M059J (cell line): ENCODE measurements at places on chromosomes 2 and 18. TPM values are rescaled to one million over a fixed set of nuclear protein-coding genes. Genes with fewer than 3 reads are reported as not detected.

DNA sequence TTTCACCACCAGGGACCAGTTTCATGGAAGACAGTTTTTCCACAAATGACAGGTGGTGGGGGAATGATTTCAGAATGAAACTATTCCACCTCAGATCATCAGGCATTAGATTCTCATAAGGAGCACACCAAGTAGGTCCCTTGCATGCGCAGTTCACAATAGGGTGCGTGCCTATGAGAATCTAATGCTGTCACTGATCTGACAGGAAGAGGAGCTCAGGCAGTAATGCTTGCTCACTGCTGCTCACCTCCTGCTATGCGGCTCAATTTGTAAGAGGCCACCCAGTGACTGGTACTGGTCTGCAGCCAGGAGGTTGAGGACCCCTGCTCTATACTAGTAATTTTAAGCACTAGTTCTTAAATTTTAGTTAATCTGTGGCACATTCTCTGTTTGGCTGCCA is 107.8 kb downstream of the IKZF2 start:
- no peak for DNase-seq

DNA sequence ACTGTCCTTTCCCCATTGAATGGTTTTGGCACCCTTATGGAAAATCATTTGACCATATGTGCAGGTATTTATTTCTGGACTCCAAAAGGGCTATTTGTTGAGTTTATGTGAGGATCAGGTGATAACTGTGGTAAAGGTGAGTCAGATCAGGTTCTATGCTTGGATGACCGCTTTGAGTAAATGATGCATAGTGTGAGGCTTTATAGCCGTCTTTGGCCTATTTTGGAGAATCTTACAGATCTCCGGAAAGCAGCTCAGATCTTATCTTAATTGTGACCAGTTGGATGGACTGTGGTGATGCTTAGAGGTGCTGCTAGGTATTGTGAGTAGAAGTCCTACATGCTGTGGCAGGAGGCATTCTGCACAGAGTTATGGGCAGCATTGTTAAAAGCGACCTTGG is 126.2 kb downstream of the METTL8 start:
- DNase-seq, result no peak

DNA sequence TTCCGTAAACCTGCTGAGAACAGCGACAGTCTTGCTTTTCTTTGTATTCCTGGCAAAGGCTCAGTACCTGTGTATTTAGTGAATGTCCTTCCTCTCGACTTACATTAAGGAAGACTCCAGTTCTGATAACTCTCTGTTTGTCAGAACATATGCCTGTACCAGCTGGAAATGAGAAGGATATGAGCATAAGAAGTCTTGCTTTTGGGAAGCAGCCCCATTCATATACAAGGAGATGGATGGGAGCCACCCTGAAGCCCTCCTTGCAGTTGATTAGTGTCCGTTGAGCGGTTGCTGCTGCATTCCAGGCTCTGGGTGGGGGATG is 59.8 kb downstream of the SH3BP4 start:
- no peak for DNase-seq

GRCh38 chr2:172842511-172843265 is 107.0 kb downstream of the RAPGEF4 start:
- DNase-seq, result no peak

DNA sequence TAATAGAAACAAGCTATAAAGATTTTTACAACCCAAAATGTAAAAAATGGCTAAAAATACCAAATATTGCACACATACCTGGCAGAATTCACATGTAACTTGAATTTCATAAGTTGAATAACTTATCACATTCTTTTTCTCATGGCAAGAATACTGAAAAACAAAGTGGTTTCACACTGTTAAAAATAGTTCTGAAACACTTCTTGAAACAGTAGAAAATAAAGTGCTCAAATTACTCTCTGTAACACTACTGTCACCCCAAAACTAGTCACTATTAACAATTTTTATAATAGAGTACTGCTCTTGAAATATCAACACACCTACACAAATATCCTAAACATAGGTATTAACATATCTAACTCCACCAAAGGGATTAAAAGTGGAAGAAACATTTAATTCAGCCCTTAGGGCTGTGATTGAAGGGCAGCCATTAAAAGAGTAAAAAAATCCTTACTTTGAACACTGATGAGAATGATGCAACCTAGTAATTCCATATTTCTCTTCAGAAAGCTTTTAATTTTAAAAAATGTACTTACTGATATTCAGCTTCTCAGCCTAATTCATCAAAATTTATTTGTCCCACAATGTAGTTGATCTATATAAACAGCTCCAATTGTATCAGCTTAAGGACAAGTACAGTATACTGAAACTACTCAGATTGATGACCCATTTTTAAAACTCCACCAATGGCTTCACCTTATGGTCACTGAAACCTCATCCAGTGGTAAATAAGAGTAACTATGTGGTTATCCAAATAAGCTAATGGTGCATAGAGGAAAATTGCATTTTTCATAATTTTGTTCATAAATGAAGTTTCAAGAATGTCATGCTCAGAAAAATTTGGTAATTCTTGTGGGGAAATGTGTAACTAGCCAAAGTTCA is 31.4 kb downstream of the ATF2 start:
- no peak for DNase-seq

DNA sequence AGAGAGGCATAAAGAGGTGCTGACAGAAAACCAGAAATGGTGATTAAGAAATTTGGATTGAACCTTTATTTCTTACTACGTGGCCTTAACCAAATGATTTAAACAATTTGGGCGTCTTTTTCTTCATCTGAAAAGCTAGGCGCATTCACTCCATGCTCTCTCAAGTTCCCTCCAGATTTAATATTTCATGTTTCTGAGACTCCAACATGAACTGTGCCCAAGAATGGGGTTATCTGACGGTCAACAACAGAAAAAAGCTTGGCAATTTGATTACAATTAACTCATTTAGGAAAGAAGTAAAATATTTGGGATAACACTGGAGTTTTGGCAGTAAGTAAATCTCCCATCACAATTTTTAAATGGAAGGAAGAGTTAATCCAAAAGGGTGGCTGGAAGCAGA is 345.4 kb downstream of the ARHGAP15 start:
- no peak for DNase-seq

- no peak for DNase-seq
Observed at GRCh38 chr2:241762933-241763369, 13.7 kb upstream of the GAL3ST2 start.

DNA sequence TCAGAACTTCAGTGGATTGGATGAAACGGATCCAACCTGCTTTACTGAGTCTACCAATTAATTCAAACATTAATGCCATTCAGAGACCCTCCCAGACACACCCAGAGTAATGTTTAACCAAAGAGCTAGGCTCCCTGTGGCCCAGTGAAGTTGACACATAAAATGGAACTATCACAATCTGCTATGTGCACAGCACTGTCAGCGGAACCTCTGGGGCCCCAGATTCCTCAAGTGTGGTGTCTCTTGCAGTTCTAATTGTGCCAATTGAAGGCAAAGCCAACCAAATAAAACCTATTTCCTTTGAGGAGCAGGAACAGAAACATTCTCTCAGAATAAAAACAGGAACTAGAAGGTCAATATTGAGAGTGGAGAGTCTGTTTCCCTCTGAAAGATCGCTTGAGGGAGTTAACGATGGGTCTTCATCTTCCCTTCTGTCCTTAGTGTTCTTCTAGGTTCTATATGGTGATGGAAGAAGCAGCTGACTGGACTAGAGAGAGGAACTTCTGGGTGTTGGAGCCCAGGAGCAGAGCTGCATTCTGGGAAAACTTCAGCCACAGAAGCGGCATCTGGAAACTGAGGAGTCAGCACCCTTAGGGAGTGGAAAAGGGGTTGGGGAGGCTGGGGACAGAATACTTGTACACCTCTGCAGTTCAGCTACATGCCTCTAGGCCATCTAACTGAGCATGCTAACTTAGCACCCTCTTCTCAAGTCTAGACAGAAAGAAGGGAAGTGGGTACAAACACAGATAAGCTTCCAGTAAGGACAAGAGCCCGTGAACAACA is 174.4 kb upstream of the FBXO11 start:
- no peak for DNase-seq

The NBEAL1 gene
- 5.9 and 6.9 TPM in 2 replicates for total RNA-seq

The ATP8B1 gene
- 39.5 and 68.5 TPM in 2 replicates for total RNA-seq

The FER1L5 gene
- 0.39 TPM in 1 of 2 replicates, not detected in the other for total RNA-seq

The NGEF gene
- 3.5 and 7.8 TPM in 2 replicates for total RNA-seq

GRCh38 chr18:24567199-24567598 is 106.8 kb downstream of the HRH4 start:
- DNase-seq, result peak; percentile 98

The SNTG2 gene
- total RNA-seq, result not detected in 2 replicates

DNA sequence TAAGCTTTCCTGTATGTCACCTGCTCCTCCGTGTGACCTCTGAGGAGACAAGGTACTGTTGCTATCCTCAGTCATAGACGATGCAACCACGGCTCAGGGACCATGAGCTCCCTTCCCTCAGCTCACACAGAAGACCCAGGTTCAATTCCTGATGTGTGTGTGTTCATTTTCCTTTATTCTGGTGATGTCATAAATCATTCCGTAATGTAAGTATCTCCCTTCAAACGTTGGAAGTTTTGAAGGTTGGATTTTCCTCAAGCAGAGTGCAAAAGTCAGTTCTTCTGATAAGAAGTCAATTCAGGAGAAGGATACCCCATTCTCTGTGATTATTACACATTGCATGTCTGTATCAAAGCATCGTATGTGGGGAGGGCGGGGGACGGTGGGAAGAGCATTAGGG is 118.9 kb upstream of the FAM136A start:
- DNase-seq, result no peak

GRCh38 chr2:164831887-164832286 is 9.7 kb downstream of the COBLL1 start:
- no peak for DNase-seq

DNA sequence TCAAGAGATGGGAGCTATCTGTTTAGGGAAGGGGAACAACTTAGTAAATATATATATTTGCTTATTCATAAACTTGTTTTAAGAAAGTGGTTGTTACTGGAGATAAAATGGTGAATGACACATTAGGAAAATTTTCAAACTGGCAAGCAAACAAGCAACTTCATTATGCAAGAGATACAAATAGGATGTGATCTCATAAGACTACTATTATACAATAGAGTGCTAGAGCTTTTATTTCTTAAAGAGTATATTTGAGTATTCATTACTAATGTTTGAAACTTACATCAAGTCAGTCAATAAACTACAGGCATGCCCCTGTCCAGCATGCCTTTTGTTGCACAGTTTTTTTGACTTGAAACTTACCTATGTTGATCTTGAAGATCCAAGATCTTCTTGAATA is 355.2 kb upstream of the KCNJ3 start:
- no peak for DNase-seq

DNA sequence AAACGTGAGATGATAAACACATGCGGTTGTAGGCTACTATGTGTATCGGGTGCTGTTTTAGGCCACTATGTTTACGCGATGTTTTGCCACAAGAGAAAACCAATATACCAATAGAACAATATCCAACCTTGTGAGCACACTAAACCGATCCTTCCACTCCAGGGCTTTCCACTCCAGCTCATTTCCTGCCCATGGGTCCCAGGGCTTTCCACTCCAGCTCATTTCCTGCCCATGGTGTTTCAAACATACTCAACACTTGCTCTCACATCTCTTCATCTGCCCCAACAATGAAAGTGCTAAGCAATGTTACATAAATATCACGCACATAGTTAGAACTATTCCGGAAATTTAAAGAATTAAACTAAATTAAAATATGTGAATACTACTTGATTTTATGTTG is 80.0 kb downstream of the EPB41L3 start:
- DNase-seq, result no peak

DNA sequence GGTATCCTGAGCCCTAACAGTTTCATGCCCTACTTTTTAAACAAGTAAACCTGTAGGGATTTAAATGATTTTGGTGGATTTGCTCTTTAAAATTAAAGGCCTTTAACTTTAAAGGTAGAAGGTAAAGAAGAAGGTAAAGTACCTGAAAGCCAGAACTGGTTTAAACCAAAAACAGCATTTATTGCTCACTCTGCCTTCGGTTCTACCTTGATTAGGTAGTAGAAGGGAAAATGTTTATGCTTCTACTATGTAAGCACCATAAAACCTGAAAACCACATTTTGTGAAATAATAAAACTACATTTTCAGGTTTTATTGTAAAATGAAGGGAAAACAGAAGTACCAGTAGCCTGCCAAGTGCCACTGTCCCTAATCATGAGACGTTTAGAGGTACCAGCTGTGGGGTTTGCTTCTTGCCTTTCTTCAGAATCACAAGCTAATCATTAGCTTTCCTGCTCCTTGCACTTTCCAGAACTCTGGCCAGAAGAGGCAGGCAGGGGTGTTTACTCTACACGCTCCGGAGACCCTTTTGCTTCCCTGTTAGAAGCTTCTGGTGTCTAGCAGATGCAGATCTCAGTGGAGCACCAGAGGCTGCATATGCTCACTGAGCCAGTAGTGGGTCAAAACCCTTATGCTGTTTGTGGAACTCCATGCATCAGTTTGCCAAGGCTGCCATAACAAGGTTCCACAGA is 33.3 kb downstream of the RPIA start:
- no peak for DNase-seq

DNA sequence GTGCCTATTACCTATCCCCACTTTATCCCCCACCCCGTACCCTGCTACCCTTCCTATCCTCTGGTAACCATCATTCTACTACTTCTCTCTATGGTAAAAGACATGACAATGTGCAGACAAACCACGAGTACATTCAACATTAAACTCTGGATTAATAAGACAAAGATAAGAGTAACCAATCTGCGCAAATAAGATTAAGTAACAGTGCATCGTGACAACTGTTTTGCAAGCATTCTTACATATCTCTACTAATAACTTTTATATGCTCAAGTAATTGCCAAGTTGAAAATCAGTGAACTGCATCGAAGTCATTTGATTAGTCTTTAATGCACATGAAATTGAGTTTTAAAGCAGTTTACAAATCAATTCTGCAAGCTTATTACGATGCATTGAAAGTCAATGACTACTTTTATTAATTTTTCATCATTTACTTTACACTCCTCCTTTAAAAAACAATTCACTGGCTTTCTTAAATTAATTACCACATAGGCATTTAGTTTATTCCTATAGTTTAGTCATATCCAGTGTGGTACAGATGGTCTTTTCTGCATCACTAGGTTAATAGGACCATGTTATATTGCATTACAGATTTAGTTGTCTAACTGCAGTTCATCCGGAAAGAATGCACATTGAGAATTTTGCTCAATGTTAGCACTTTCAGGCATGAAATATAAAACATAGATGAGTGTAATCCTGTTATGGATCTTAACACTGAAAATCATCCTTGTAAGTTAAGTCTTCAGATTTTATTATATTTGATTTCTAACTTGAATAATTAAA is 178.1 kb downstream of the GCA start:
- DNase-seq, result no peak

The CYS1 gene
- total RNA-seq, result 0.10 and 0.79 TPM in 2 replicates

GRCh38 chr2:62724886-62725711 is 19.6 kb downstream of the EHBP1 start:
- peak; percentile 24 for DNase-seq

- DNase-seq, result no peak
Observed at GRCh38 chr2:166106431-166107015, 21.3 kb downstream of the SCN1A start.

DNA sequence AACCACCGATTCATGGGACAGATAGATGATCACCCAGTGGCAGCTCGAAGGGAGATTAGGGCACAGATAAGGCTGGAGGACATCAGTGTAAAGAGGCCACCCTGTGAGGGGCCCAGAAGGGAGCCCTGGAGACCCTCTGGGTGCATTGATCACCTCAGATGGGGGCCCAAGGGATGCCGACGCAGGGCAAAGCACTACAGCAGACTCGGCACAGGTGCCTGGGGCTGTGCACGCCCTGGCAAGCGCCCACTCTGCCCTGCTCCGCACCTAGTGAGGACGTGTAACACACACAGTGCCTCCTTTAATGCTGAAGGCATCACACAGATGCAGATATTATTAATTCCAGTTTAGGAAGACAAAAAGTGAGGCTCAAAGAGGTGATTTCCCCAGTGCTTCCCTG is 9.5 kb downstream of the GYPC start:
- no peak for DNase-seq

GRCh38 chr2:164896226-164896625 is 54.6 kb upstream of the COBLL1 start:
- no peak for DNase-seq
